ENCODE measurements at places on chromosomes 1 and 21. TPM values are rescaled to one million over a fixed set of nuclear protein-coding genes. Genes with fewer than 3 reads are reported as not detected.

The TRIM62 gene
- 0.79 TPM for total RNA-seq

The CD58 gene
- total RNA-seq = 25.2 TPM

The SASS6 gene
- 1.6 TPM for total RNA-seq

The CD1E gene
- not detected for total RNA-seq

The TMOD4 gene
- not detected for total RNA-seq

The C1orf167 gene
- not detected for total RNA-seq

The PAPPA2 gene
- 8.7 TPM for total RNA-seq

The LINGO4 gene
- under 0.01 TPM for total RNA-seq

GRCh38 chr1:41731516-41732030, 187.1 kb downstream of the HIVEP3 start:
- DNase-seq = no peak

DNA sequence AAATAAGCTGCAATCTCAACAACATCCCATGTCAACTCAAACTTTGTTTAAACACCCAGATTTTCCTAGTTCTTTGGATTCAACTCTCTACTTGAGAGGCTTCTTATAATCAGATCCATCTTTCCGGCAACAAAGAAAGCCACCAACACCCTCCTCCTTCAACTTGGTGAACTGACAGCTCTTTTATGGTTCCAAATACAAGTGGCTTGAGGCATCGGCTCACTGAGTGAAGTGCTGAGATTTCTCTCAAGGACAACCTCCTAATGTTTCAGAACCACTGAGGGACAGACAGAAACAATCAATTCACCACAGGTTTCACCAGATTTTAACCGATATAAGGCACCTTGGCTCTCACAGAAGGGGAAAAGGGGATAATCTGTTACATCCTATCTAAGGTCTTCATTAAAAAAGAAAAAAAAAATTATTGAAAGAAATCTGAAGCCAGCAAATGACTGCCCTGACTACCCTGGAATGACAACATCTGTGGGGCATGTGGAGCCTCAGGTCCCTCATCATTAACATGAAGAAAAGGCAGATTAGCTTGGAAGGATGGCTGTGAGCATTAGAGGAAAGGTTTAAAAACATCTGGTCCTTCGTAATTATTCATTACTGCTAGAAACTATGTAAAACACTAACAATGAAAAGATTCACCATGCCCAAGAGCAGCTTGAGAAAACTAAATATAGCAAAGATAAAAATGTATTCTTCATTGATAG, 50.9 kb downstream of the PTPN14 start:
- no peak for DNase-seq

DNA sequence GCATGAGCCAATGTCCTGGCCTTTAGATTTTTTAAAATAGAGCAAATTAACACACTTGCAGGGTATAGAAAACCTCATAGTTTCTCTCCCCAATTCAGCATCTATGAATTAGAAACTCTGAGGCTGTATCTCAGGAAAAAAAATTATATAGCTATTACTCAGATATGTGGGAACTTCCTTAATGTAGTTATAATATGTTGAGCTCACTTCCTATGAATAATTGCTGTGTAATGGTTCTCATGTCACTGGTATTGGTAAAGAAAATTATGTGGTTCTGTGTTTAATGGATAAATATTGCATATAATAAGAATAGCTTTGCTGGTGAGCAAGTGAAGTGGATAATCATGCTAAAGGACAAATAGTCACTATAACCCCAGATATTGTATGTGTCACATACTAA, 2019.8 kb downstream of the NCAM2 start:
- DNase-seq = peak; percentile 37

DNA sequence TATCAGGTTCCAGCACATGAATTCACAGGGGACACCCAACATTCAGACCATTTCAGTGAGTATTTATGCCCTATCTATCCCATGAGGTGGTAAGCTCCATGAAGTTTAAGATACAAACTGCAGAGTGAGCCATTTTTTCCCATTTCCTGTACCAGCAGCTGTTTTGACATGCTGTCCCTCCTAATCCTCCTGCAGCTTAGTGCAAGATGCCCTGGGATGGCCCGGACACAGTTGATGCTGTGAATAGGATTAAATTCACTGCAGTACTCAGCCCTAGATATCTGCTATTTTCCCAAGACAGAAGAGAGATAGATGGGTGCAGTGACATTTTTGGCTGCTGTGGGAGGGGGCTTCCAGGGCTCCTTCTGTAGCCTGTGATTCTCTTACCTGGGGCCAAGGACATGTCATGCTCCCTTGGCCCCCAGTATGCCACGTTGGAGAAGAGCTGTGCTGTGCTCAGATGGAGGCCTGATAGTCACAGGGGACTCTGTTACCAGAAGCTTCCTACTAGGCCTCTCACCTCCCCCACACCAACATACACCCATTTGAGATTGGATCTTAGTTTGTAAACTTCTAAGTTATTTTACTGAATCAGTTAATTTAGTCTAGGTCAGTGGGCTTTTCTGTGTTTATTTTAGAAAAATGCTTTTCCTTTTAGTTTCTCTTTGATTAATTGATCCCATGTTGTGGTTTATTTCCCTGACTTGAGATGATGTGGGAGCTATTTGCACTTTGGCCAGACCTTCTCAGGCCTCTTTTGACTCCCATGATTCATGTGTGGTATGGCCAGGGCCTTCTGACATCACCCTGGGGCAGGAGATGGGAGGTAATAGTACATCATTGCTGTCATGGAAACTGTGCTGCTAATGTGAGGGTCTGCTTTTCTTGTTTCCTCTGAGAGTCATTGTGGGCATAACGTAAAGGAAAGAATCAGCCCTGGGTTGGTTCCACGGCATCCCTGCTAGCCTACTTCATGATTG, 92.6 kb downstream of the ST3GAL3 start:
- no peak for DNase-seq

GRCh38 chr1:210635108-210635507, 306.4 kb downstream of the HHAT start:
- DNase-seq = peak; percentile 19

- DNase-seq = no peak
Observed at GRCh38 chr1:172969611-172970010, 81.1 kb downstream of the TNFSF18 start.

DNA sequence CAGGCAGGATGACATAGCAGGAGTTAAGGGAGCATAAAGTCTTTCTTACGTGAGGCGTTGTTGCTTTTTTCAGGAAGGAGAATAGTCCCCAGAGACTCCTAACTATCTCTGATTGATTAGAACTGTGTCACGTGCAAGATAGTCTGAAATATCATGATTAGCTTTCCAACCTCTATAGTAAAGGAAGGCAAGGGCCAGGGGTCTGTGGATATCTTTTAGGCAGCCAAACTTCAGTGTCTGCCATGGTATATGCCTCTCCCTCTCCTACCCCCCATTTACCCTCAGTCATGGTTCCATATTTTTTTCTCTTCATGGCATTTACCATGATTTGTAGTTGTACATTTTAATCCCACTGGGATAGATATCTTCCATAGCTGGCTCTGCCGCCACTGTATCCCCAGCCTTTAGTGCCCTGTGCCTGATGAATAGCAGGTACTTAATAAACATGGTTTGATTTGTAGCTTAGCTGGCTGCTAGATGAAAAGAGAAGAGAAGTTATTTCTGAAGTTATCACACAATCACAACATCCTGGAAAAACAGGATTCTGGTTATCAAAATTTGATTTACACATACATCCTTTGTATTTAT, 318.7 kb upstream of the ST6GALNAC5 start:
- no peak for DNase-seq

- no peak for DNase-seq
Observed at GRCh38 chr1:56585985-56586384, 6.6 kb upstream of the PLPP3 start.

- no peak for DNase-seq
Observed at GRCh38 chr1:209375097-209375496, 208.4 kb upstream of the CAMK1G start.

- DNase-seq = no peak
Observed at GRCh38 chr1:64062941-64063581, 140.4 kb upstream of the UBE2U start.

DNA sequence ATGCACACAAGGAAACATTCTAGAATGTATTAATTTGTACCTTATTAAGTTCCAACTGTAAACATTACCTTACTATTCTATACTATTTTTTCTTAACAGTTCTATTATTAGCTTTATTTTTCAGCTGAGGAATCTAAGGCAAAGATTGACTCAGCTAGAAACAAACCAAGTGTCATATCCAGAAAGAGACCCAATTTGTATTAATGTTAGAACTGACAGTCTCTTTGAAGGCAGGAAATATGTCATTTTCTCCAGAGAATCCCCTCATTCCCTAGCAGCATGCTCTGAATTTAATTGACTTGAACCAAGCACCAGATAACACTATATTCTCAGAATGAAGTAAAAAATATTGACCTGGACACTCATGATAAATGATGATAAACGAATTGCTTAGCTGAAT, 81.4 kb upstream of the PLPPR5 start:
- DNase-seq = no peak

DNA sequence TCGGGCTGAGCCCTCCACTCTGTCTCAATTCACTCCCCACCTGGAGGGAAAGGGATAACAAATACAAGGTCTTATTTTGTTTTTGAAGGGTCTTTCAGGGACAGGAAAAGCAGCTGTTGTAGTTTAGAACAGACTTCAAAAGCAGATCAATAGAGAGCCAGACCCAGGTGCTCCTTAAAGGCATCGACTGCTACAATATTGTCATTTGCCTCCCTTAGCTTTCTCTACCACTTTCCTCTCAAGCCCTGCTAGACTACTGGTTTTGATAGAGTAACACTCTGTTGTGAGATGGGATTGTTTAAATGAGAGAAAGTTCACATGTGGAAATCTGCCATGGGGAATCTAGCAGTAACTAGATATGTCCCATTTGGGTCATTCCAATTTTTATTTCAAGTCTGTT, 24.0 kb downstream of the RGS7 start:
- DNase-seq = no peak

DNA sequence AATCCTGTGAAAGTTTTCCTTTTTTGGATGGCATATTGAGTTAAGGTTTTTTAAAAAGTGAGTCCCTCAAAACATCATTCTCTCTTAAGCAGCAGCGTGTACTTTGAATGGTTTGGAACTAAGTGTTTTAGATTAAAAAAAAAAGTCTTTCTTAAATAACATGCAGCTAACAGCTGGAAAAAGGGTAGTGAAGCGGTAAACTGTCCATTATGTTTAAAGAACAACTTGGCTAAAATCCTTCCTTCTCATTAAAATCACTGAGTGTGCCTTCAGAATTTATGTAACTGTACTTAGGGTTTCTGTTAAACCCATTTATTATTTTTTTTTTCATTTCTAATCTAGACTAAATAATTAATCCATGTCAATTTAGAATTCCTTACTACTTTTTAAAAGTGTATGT, 254.2 kb upstream of the ADAMTS5 start:
- no peak for DNase-seq

GRCh38 chr1:19622204-19622603, 21.9 kb upstream of the NBL1 start:
- DNase-seq = peak; percentile 64

DNA sequence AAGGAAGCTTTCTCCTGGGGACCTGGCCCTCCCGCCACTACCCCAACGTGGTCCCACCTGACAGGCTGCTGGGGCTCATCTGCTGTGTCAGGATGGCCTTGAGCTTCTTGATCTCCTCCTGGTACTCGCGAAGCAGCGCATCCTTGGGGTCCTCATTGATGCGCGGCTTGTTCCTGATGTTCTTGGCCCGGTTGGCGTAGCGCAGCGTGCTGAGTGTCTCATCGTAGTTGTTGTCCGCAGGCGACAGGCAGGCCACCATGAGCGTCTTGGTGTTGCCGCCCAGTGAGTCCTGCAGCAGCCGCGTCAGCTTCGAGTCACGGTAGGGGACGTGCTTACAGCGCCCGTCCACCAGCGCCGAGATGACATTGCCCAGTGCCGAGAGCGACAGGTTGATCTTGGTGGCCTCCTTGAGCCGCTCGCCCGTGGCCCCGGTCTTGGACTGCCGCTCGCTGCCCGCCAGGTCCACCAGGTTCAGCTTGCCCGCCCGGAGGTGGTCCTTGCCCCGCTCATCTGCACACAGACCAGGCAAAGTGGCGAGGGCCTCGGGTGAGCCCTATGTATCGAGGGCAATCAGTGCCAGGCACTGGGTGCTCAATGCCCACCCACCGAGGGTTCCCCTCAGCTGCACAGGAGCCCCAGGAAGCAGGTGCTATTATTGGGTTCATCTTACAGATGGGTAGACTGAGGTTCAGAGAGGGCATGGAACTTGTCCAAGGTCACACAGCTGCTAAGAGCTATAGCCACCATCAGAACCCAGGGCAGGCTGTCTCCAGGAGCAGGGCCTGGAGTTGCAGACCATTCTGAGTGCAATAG, 13.2 kb downstream of the KIF17 start:
- no peak for DNase-seq

GRCh38 chr1:94199398-94199797, 38.0 kb downstream of the ARHGAP29 start:
- no peak for DNase-seq

- DNase-seq = no peak
Observed at GRCh38 chr1:248686815-248687214, 15.8 kb downstream of the OR14I1 start.

DNA sequence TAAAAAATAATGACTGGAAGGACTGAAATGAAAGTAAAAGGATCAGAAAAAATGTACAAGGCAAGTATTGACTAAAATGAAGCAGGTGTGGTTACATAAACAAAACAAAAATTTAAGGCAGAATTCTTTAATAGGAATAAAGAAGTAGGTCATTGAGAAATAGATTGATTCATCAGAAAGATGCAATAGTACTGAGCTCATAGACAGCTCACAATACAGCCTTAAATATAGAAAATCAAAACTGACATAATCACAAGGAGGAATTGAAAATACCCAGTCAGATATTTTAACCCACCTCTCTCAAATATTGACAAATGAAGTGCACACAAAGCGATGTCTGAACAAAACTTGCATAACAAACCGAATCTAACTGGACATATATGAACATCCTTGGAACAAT, 366.8 kb upstream of the DPYD start:
- DNase-seq = peak; percentile 47

- no peak for DNase-seq
Observed at GRCh38 chr1:107141491-107142126, 770 bp downstream of the NTNG1 start.

DNA sequence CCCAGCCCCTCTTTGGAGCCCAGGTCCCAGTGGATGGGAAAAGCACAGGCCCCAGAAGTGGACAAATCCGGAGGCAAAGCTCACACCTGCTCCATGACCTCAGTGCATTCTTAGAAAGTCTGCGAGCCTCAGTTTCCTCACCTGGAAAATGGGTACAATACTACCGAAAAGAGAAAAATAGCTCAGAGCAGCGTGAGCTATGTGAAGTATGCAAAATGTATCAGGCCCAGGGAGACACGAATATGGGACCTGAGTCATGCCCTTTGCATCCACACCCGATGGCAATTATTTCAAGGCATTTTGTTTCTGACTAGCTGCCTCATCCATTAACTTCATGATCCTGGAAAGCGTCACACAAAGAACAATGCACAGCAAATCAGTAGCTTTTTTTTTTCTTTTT, 9.2 kb downstream of the ALDH4A1 start:
- DNase-seq = no peak

GRCh38 chr1:113389359-113389952, 859 bp upstream of the MAGI3 start:
- DNase-seq = no peak

Measured in bronchial epithelial cell (primary cell).